ENCODE measurements at places on chromosomes 7 and 10.

- DNase-seq: no peak
Observed at GRCh38 chr7:47672977-47673381, 91.1 kb upstream of the TNS3 start.

GRCh38 chr7:127901895-127902703, 129.1 kb downstream of the LRRC4 start:
- peak; percentile 3 for DNase-seq

DNA sequence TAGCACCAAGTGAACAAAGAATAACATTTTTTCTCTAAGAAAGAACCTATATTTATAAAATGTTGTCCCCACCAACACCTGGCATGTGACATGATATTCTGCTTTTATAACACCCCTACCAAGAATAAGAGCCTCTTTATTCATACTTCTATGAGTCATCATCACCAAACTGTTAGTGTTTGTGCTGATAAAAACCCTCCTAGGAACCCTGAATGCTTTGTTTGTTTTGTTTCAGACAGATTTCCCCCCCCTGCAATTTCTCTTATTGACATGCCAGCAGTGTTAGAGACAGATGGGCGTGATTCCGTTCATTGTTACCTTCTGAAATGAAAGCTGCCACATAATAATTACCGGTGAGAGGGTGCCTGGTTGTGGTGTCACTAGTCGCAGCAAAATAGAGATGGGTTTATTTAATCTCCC, 651.1 kb downstream of the SORCS1 start:
- DNase-seq: no peak

DNA sequence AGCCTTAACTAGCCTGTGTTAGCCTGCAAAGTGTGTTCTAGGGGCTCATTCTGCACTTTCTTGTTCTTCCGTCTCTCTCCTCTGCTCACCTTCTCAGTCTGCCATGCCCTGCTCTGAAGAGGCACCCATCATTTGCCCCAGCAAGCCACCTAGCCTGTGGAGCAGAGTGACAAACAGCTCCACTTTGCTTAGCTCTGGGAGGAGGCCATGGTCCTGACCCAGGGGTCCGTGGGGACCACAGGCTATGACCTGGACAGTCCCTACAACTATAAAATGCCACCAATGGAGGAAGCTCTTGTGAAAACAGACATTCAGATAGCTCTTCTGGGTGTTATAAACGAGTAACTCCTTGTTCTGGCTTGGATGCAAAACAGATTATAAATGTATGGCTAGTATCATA, 1029.6 kb downstream of the CNTNAP2 start:
- no peak for DNase-seq

DNA sequence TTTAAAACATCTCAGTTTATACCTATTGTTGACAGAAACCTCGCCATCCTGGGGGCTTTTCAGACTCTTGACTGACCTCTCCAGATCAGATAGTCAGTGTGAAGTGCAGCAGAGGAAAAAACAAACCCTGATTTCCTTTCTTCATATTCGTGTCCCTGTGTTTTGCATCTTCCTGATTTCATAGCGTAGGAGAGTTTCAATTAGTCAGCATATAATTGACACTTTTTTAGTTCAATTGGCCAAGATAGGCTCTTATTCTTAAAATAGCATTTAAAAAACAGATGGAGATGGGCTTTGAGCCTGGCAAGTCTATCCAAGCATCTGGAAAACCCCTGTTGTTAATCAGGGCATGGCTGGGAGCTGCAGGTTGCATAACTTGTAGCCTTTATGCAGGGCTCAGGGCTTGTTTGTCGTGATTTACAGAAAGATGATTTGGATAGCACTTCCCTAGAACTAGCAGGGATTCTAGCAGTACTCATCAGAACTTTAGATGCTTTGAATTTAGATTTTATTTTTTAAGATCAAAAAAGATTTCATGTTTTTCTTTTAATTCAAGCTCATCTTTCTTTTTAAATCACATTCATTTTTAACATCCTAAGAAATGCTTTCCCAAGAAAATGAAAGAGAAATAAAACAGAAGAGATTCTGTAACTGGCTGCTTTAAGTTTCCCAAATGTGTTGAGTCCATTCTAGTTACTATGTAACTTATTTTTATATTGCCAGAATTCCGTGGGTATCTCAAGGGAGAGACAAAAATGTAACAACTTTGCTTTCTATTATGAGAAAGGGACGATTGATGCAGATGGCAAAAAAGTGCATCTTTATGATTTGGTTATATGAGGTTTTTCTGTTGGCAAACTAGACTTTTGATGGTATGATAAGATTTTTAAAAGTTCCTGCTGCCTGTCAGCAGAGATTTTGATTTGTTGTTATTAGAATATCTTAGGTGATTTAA, 270.8 kb upstream of the FZD8 start:
- peak; percentile 70 for DNase-seq

GRCh38 chr10:103661198-103661950, 167.9 kb downstream of the NEURL1 start:
- peak; percentile 92 for DNase-seq

GRCh38 chr10:95558593-95559320, 2.4 kb downstream of the SORBS1 start:
- no peak for DNase-seq

DNA sequence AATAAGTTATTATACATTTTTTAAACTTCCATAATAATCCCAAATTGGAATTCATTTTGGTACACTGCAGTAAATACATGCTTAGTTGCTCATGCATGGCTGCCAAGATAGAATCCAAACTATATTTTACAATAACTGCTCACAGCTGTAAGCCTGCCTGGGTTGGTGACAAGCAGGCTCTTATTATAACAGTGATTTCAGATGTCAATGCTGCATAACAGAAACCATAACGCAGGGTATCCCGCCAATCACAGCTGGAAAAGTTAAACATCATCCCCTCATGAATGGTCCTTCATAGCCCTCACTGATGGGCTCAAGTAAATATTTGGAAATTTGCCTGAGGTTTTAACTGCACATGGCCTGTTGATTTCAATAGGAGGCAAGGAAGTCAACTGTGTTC, 149.8 kb downstream of the AMPH start:
- DNase-seq: no peak

GRCh38 chr7:158557441-158557755, 30.2 kb downstream of the PTPRN2 start:
- no peak for DNase-seq

DNA sequence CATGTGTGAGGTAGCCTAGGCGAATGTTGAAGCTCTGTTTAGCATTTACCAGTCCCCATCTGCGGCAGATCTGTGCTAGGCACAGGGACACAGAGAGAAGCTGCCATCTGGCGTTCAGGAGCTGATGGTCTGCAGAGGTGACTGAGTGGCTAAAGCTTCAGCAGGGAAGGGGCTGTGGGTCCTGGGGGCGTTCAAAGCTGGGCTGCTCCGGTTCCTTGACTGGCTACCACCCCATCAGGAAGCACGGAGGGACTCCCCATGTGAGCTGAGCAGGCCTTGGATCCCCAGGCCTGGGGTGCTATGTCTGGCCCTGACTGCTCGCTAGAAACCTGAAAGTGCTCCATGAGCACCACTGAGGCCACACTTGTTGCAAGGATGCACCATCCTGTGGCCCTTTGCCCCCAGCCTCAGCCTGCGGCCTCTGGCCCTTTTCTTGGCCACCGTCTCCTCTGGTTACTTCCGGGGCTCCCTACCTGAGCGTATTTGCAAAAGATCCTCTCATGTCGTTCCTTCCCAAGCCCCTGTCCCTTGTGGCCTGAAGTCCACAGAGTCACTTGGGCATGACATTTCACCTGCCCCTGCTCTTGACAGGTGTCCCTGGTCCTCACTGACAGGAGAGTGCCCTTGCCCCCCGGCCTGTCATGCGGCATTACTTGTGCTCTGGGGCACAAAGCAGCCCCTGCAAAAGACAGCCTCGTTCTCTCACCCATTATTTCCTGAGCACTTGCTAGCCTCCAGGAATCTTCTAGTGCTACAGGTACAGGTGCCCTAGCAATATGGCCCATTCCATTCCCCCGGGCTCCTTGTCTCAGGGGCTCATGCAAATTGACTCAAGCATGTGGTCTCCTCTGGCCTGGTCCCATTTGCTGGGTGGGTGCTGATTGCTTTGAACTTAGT, 108.1 kb downstream of the GLRX3 start:
- DNase-seq: no peak

DNA sequence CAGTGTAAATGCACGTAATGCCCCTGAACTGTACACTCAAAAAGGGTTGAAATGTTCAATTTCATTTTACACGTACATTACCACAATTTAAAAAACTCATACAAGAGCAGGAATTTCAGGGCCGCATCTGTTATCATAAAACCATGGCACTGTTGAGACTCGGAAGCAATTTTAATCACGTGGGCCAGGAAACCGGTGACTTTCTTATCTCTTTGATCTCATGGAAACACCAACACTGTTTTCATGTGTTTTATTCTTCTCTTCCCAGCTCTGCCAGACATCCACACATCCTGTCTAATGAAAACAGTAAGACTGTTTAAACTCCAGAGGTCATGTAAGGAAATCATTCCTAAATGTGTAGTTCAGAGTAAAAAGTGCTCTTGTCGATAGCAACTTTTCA, 35.9 kb downstream of the PTPRE start:
- DNase-seq: peak; percentile 77

GRCh38 chr7:31058122-31058521, 6.0 kb downstream of the ADCYAP1R1 start:
- DNase-seq: peak; percentile 41
